Activated naive CD4-positive, alpha-beta T cell treated with anti-CD3 and anti-CD28 coated beads, Interleukin-2, amount 10 ng/mL, durations not matched to agents 7 days and 5 days (primary cell): ENCODE measurements at places on chromosomes 5 and 9.

- no peak for DNase-seq
Observed at GRCh38 chr5:107524111-107524510, 146.6 kb downstream of the EFNA5 start.

DNA sequence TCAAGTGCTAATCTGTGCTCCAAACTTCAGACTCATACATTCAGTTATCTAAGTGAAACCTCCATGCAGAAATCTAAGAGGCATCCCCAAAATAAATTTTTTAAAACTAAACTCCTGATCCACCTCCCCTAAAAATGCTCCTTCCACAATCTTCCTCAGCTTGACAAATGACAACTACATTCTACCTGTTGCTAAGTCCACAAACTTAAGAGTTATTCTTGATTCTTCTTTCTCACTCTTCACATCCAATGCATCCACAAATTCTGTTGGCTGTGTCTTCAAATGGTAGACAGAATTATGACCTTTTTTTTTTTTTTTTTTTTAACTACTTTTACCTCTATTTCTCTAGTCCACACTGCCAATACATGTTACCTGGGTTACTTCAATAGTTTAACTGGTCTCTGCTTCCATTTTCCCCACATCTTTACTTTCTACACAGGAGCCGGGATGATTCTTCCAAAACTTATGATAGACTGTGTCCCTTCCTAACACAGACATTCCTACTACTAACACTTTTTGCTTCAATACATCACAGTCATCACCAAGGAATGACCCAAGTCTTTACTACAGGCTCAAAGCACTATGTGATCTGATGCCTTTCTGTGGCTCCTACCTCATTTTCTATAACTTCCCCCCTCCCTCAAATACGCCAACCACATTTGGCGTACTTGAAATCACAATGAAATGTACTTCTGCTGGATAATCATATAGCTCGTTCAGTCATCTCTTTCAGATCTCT is 143.6 kb downstream of the PDE4D start:
- DNase-seq = no peak

DNA sequence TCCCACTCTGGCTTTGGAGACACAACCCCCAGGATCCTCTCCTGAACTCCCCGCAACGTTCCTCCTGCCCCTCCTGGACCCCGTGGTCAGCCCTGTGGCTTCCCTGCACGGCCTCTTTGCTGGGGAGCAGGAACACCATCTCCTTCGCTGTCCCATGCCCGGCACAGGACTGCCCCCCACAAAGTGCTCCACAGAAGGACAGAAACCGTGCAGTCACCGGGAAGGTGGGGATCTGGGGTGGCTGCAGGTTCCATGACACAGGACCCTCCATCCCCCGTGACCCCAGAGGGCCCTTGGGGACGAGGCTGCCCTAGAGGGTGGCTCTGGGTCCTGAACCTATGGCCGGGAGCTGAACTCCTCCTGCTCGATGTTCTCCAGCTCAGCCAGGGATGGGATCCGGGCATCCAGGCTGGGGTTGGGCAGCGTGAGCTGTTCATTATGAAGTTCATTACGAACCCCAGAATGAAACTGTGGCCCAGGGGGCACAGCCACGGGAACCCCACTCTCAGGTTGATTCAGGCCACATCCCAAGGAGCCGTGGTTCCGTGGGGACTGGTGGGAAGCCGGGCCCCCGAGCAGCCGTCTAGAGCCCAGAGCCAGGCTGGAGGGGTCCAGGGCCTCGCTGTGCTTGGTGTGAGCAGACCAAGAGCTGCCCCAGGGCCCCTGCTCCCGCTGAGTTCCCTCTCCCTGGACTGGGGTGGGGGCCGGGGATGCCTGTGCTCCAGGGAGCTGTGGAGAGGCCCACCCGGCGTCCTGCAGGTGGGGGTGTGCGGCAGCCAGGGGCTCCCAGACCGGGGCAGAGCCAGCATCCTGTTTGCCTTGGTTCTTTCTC is 684 bp upstream of the SLC6A19 start:
- no peak for DNase-seq

GRCh38 chr5:142938266-142938880 is 168.2 kb downstream of the ARHGAP26 start:
- DNase-seq = no peak

DNA sequence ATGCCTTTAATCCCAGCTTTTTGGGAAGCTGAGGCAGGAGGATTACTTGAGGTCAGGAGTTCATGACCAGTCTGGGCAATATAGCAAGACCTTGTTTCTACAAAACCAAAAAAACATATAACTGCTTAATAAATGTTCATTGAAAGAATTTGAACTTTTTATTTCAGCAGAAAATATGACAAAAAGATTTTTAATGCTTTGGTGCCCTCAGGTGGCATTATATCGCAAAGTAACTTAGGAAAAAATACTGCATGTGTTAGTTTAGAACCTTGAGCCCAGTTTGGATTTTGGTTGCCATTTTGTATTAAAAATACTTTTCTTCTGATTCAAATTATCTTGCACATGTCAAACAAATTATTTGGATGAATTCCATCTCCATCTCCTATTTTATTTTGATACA is 103.2 kb downstream of the GPBP1 start:
- no peak for DNase-seq

GRCh38 chr5:177470759-177471536 is 2.5 kb downstream of the DBN1 start:
- DNase-seq = no peak

DNA sequence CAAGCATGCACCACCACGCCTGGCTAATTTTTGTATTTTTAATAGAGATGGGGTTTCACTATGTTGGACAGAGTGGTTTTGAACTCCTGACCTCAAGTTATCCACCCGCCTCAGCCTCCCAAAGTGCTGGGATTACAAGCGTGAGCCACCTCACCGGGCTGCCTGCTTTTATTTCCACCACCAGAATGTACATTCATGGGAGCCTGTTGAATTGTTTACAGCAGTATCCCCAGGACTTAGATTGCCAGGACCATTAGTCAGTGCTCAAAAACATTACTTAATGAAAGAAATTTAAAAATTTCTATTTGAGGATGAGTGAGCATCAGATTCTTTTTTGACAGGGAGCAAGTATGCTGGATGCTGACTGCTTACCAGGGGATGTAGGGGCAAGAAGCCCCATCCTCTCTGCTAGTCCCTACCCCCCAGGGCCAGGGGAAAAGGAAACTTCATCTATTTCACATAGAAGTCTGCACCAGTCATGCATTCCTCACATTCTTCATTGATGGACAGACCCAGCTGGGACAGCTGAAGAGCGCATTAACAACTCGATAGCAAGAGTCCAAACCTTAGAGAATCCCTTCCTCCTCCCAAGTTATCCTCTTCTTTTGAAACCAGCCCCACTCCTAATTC is 10.3 kb upstream of the RGMB start:
- DNase-seq = no peak

DNA sequence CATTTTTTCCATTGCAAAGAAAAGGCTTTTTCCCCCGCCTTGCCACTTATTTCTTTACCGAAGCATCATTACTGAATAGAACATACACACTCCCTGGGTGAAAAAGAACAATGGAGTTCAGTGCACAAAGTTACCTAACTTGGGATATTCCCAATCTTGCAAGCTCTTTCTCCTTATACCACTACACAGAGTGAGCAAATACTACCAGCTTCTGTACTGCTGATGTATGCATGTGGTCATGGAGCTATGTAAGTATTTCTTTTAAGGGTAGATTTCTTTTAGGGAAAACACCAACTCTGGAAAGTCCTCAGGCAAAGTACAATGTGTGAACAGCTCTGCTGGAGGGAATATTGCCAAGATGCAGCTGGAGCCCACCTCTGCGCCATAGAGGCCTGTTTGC is 81.1 kb downstream of the AOPEP start:
- no peak for DNase-seq

GRCh38 chr9:25602400-25603044 is 75.7 kb downstream of the TUSC1 start:
- no peak for DNase-seq

- DNase-seq = no peak
Observed at GRCh38 chr9:28439688-28440087, 866.4 kb upstream of the C9orf72 start.

- DNase-seq = no peak
Observed at GRCh38 chr5:2242539-2242938, 359.8 kb upstream of the IRX4 start.

DNA sequence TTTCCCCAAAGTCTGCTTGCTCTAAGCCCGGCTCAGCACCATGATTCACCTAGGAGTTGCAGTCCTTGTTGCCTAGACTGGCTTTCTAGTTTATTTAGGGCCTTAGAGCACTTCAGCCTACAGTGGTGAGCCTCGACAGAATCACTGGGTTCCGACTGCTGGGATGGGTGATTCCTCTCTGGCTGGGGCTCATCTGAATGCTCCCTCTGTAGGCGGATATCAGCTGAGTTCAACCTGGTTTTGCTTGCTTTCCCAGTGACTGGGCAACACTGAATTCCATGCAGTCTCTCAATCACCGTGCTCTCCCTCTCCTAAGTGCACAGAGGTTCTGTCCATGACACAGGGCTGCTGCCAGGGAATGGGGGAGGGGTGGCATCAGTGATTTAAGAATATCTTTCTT is 54.1 kb downstream of the OSMR start:
- no peak for DNase-seq

- no peak for DNase-seq
Observed at GRCh38 chr9:83932011-83932410, 10.8 kb upstream of the KIF27 start.

GRCh38 chr5:71596169-71596568 is 9.0 kb downstream of the MCCC2 start:
- DNase-seq = no peak

DNA sequence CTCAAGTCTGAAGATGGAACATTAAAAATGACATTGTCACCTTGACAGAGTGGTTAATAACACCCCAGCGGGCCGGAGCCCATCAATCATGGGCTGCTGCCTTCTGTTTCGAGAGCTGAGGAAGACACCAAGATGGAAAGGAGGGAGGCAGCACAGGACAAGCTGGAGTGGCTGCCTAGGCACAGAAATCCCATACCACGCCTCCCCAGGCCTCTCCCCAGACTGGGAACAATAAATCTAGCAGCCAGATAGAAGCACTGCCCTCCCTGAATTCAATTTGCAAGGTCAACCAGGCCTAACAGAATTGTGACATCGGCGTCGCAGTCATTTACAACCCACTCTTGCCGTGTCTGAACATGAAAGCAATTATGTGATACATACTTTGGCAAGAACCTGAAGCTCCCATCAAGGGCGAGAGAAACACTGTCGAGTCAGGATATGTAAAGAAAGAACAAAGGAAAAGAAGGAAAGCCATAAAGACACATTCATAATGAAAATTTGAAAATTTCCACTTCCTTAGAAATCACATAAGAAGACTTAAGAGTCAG is 35.4 kb upstream of the ZNF354A start:
- DNase-seq = no peak

GRCh38 chr5:130141659-130142320 is 237.5 kb downstream of the CHSY3 start:
- DNase-seq = no peak

GRCh38 chr5:32285510-32286138 is 27.1 kb downstream of the MTMR12 start:
- DNase-seq = no peak

DNA sequence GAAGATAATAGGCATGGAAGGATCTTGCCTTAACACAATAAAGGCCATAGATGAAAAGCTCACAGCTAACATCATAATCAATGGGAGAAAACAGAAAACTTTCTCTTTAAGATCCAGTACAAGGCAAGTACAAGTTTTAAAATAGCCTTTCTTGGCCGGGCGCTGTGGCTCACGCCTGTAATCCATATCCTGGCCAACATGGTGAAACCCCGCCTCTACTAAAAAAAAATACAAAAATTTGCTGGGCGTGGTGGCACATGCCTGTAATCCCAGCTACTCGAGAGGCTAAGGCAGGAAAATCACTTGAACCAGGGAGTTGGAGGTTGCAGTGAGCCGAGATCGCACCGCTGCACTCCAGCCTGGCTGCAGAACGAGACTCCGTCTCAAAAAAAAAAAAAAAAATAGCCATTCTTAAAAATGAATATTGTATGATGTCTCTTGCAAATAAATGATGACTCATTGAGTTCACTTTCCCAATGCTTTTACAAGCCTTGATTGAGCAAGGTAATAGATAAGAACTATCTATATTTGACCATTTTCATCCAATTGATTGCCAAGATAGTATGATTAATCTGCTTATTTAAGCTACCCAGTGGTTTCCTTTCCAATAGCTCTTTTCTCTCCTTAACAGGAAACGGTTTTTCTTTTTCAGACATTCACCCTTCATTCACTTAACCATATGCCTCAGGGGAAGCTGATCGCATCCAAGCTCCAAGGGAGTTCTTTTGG is 15.8 kb downstream of the CCDC152 start:
- DNase-seq = no peak

- no peak for DNase-seq
Observed at GRCh38 chr5:124059200-124059599, 547.2 kb downstream of the CSNK1G3 start.

- DNase-seq = no peak
Observed at GRCh38 chr9:130539420-130540223, 39.8 kb upstream of the FUBP3 start.

- no peak for DNase-seq
Observed at GRCh38 chr5:25544652-25545249, 900.0 kb upstream of the CDH10 start.

GRCh38 chr5:64295101-64295500 is 129.5 kb downstream of the RNF180 start:
- no peak for DNase-seq

- DNase-seq = no peak
Observed at GRCh38 chr9:95460518-95461164, 56.1 kb downstream of the PTCH1 start.

GRCh38 chr9:78122631-78123030 is 91.0 kb upstream of the GNAQ start:
- no peak for DNase-seq

DNA sequence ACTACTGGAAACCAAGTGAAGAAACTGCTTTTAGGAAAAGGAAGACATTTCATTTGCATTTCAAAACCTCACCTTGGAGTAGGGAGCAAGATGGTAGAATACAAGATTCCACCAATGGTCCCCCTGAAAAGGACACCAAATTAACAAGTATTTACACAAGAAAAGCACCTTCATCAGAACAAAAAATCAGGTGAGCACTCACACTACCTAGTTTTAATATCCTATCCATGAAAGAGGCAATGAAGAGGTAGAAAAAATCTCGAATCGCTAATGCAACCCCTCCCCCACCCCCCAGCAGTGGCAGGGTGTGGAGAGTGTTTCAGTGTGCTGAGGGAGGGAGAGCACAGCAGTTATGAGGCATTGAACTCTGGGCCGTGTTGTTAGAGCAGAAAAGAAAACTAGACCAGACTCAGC is 1397.0 kb upstream of the C9orf72 start:
- DNase-seq = no peak

DNA sequence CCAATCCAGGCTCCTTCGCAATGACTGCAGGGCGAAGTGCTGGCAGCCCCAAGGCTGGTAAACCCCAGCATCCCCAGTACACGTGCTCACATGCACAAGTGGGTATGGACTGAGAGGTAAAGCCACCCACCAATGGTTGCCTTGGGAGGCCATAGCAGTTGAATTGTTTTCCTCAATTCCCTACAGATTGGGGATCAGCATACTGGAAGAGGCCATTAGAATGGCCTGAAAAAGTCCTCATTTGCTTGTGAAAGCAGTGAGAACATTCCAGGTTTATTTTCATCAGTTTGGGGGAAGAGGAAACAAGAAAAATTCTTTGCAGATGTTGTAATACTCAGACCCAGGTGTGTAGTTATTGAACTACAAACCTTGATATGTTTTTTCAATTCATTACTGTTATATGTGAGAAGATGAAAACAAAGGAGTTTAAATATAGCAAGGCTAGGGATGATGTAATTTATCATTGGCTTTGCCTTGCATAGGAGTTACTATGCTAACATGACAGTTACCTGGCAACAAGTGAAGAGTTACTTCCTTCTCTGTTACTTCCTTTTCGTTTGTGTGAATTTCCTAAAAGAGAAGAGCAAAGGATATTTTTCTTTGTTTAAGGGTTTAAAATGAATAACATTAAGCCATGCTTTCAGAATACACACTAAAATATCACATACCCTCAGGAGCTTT is 36.4 kb downstream of the MTMR12 start:
- DNase-seq = no peak
